T47D (cell line): ENCODE measurements at places on chromosomes 6 and 20.

DNA sequence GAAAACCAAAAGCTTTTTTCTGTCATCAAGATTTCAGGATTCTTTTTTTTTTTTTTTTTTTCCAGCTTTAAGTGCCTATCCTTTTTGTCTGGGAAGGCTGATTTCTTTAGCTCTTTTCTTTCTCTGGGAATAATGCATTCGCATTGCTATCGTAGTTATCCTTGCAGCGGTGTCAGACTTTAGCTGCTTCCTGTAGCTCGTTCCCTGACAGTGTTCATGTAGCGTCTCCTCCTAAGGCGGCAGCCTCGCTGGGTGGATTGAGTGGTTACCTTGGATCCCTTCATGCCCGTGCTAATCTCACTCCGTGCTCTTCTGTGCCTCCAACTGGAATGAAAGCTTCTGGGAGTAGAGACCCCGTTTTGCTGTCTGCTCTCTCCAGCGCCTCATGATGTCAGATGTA is 43.1 kb downstream of the UST start:
- no peak for DNase-seq

GRCh38 chr20:21548390-21549035 is 34.6 kb upstream of the NKX2-2 start:
- DNase-seq, result no peak

GRCh38 chr6:13528232-13528631 is 40.8 kb upstream of the GFOD1 start:
- no peak for DNase-seq

DNA sequence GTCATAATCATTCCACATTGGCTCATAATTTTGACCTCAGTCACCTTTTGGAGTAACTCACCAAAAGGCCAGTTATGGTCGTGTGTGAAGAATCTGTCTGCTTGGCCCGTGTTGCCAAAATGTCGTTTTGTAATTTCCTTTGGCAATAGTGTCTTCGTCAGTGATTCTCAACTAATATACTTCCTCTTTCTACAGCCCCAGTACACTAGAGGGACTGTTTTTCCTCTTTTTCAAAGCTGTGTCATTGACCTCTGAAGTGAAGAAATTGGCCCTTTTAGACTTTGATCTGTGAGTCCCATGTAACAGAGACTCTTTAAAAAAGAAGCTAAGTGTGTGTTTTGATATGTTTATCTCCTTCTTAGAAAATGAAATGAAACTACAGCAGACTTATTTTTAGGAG is 5.2 kb downstream of the FOXO3 start:
- no peak for DNase-seq

DNA sequence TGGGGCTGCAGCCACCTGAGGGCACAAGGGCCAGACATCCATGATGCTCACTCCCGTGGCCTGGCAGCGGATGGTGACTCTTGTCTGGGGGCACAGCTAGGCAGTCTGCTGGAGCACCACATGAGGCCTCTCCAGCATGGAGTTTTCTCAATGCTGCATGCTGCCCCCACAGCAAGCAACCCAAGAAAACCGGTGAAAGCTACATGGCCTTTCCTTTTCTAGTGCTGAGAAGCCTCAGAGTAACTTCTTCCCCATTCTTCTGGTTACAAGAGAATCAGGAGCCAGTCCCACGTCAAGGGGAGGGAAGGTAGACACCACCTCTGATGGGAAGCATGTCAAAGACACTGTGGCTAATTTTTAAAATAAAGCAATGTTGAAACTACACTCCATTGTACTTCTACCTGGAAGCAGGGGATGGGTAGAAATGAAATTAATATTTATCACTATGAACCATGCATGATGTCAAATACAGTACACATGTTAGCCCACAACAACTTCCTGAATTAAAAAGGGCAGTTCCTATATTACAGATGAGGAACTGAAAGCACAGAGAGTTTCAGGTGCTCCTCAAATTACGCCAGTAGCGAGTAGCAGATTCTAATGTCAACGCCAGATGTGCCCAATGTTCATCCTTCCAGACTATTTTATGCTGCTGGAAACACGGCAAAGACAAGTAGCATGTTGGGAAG is 101.5 kb downstream of the LAMP5 start:
- DNase-seq, result no peak

DNA sequence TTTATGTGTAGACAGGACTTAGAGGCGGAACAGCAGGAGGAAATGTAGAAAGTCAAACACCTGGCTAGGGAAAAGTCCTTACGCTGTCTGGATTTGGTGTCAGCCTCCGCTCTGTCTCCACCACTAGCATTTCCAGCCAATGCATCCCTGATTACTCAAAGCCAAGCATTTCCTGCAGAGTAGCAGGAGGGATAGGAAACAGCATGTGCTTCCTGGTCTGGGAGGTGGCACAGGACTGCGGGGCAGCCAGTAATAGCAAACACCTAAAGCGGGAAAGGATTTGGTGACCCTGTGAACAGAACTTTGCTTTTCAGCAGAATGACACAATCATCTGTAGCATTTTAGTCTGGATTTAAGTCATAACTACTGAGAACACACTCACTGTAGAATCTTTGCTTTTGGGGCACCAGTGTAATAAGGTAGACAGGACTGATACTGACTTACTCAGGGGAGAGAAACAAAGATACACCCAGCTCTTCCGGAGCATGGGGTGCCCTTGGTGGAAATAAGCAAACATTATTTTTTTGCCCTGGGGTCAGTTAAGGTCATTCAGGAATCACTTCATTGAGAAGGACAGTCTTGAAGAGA is 133.3 kb upstream of the AHI1 start:
- no peak for DNase-seq

- DNase-seq, result no peak
Observed at GRCh38 chr6:5412663-5413062, 151.3 kb downstream of the FARS2 start.

GRCh38 chr20:52251827-52252226 is 60.2 kb upstream of the ZFP64 start:
- DNase-seq, result no peak

DNA sequence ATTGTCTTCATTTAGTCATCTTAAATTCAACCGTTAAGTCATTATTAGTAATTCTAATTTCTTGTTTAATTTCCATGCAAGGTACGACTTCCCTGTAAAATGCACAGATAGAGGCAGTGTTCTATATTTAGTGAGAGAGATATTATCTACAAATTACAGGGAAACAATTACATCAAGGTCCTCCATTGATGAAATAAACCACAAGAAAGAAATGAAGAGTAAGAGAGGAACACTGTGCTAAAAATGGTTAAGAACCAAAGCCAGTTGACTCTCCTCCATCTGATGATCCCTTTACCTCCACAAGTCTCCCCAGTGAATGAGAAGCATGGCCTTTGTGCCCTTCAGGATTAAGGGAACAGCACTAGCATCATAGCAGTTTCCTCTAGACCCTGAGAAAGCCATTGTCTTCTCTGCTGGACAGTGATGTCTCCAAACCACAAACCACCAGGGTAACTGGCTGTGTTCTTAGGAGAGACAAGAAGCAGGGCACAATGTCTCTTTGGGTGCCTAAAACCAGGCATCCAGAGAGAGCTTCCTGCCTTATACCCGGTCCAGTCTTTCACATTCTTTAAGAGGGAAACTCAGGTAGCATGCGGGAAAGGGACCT is 38.1 kb downstream of the IRF4 start:
- DNase-seq, result no peak

DNA sequence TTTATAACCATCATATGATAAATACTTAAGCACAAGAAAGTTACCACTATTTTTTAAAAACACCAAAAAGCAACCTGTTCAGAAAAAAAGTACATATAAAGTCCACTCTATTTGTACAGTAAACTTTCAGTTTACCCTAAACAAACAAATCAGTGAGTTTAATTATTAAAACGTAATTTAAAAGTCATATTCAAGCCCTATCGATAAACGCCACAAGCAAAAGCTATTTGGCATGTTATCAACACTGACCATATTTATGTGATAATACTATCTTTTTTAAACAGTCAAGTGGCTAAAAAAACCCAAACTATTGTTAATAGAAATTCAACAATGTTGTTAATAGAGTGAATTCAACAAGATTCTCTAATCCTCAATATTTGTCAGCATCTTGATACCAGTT is 1.9 kb downstream of the KATNA1 start:
- no peak for DNase-seq

- DNase-seq, result no peak
Observed at GRCh38 chr20:50338479-50339391, 148.1 kb downstream of the CEBPB start.

DNA sequence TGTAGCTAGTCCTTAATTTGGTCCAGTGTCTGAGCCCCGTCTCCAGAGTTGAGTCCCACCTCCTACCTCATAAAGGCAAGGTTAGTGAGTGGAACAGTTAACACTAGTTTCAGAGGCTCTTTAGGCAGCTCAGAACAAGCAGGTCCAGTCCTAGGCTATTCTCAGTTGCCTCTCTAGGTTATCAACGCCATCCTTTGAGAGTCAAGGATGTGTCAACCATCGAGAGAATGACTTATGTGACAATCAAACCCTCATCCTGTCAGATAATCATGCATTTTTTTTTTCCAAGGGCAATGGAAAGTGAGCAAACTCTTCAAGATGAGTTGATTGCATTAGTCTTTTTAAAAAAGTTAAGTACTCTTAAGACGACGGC is 64.0 kb upstream of the TXNDC5 start:
- no peak for DNase-seq

- DNase-seq, result no peak
Observed at GRCh38 chr6:110434961-110435602, 19.7 kb upstream of the DDO start.

DNA sequence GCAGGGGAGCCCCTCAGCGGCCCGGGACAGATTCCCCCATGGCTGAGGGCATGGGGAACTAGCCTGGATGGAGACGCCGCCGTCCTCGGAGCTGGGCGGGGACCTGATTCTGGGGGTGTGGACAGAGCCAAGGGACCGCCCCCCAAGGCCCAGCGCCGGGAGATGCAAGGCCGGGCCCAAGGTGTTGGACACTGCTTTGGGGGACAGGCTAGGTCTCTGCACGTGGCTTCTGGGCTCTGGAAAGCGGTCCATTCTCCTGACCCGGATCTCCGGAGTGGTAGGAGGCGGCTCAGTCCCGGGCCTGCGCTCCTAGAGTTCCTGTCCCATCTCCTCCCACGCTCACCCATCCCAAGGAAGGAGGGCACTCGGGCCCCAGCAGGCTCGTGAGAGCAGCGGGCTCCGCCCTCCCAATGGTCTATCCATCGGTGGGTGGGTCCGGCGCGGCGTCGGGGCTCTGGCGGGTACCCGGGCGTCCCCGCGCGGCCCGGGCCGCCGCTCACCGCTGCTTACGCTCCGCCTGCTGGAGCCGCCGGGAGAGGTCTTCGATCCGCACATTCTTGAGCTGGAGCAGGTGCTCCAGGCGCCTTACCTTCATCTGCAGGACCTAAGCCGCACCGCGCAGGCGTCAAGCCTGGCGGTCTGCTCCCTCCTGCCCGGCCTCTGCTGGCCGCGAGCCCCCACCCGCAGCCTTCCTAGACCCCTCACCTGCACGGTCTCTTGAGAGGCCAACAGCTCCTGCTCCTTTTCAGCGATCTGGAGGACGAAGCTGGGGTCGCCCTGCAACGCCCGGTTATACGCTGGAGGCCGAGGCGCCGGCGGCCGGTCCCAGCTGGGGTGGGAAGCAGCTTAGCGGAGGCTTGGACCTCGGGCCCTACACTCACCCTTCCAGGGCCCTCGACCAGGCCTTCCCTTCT is 3.3 kb downstream of the SPEF1 start:
- peak; percentile 80 for DNase-seq

- no peak for DNase-seq
Observed at GRCh38 chr20:44068316-44069201, 118.4 kb downstream of the JPH2 start.

DNA sequence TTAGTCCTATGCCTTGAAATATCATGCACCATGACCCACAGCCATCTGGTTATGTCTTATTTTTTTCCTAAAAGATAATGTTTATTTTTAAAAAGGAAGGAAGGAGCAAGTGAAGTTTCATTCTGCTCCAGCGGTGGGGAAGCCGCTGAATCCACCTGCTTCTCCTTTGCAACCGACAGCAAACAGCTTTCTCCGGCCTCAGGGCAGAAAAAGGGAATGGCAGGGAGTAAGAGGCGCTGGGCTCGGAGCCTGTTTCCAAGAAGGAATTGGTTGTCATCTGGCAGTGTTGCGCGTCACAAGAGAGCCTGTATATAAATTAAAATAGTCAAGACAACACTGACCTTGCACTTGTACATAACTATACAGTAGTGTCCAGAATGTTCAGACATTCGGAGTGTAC is 14.2 kb downstream of the GFRA4 start:
- no peak for DNase-seq

DNA sequence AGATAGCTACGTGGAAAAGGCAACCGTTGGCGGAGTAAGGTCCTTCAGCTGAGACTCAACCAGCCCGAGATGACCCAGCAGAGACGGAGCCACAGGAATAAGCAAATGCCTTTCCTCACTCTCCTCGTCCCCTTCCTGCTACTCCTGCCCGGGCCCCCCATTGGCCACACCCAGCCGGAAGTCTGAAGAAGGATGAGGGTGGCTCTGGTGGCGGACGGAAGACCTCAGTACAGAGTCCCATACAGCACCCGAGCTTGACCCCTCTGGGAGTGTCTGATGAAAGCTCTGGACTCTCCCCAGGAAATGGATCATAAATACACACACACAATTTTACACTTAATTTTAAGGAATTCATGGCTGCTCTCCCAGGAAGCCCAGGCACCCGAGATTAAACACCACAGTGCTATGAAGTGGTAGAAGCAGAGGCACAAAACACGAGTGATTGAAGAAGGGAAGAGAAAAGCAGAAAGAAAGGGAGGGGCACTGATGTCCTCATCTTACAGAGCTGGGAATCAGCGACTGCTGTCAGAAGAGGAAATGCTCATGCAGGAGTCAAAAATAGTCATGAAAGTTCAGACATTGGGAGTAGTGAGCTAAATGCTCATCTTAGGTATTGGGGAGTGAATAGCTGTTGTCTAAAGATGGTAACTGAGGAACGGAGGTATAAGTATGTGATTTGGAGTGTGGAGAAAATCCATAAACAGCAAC is 125.6 kb downstream of the BANF2 start:
- no peak for DNase-seq

GRCh38 chr6:168514216-168514615 is 73.2 kb downstream of the SMOC2 start:
- no peak for DNase-seq

DNA sequence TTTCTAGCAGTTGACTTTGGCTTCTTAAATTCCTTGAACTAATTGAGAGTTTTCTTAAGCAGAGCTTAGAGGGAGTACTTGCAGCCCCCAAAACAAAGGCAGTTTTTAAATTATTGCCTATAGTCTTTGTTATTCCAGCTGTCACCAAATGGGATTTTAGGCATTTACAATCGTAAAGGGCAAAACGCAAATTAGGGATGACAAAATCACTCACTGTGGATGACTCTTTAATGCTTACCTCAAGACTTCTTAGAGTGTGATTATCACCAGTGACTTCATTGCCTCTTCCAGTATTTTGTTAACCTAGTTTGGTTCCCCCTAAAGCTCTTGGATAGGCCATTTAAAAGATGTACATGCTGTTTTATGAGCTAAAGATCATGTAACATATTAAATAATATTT is 126.8 kb downstream of the LRRC1 start:
- no peak for DNase-seq
